ENCODE measurements at places on chromosomes 6 and 20.

- DNase-seq, result no peak
Observed at GRCh38 chr6:155261111-155261900, 2.5 kb upstream of the CLDN20 start.

DNA sequence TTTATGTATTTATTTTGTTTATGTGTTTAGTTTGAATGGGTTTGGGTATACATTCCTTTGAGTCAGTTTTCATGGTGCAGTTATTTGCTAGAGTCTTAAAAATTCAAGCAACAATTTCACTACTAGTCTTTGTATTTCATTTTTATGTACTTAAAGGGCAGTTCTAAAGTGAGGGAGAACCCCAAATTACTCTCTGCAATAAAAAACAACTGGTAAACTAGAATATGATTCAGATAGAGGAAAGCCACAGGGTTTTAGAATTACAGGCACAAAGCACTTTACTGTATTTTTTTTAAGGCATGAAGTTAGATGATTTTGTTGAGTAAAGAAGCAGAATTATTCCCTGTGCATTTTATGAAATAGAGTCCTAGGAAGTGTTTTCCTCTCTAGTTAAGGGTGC lies 183.3 kb downstream of the ARID1B start:
- no peak for DNase-seq

- DNase-seq, result no peak
Observed at GRCh38 chr6:152118678-152119077, 311.2 kb downstream of the ESR1 start.

- DNase-seq, result peak; percentile 96
Observed at GRCh38 chr6:41735427-41736185, at the start of gene TFEB. Gene TFEB (minus strand): TSS chr6:41735608. CDS start chr6:41691213, 44,395 bp downstream.

GRCh38 chr6:142518761-142519160 lies 217.0 kb downstream of the ADGRG6 start:
- DNase-seq, result no peak

- DNase-seq, result no peak
Observed at GRCh38 chr20:52103913-52104545, 87.5 kb downstream of the ZFP64 start.

DNA sequence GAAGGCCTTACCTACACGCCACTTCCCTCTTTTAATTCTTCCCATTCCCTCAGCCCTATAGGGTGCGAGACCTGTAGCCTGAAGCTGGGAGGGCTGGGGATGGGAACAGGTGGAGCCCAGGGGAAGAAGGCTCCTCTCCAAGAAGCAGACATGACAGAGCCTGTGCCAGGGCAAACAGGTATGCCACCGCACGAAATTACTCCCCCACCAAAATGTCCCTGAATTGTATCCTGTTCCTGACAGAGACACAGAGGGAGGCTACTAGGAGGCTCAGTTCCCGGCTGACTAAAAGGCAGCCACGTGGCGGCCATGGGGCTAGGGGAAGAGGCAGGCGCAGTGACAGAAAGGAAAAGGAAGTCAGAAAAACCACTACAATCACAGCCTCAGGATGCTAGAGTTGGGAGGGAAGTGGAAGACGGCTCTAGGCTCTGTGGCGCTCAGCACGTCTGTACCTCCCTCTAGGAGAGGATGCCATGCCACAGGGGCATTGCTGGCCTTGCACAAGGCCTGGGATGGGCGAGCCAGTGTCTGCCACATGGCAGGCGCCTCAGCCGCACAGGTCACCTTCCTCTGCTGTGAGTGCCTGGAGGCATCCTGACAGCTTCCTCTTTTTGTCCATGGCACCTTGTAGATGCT lies 27.7 kb downstream of the TFEB start:
- DNase-seq, result peak; percentile 70

- no peak for DNase-seq
Observed at GRCh38 chr6:3252369-3252768, 6.4 kb upstream of the PSMG4 start.

DNA sequence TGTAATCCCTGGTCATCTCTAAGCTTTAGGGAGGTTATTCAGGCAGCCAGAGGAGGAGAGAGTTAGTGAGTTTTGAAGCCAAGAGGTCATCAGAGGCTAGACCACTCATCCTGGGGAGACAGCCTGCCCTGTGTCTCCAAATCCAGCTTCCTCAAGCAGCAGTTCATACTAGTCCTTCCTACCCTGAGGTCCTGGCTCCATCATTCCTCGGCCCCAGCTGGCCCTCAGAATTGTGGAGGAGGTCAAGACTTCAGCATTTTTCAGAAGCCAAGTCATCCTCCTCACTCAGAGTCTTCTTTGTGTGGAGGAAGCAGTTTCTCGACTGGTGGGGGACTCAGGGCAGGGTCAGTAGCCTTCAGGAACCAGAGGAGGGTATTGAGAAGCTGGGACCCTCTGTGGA lies 12.4 kb upstream of the KIAA1755 start:
- no peak for DNase-seq

GRCh38 chr6:31581434-31582229 lies 592 bp downstream of the LTB start:
- peak; percentile 36 for DNase-seq

DNA sequence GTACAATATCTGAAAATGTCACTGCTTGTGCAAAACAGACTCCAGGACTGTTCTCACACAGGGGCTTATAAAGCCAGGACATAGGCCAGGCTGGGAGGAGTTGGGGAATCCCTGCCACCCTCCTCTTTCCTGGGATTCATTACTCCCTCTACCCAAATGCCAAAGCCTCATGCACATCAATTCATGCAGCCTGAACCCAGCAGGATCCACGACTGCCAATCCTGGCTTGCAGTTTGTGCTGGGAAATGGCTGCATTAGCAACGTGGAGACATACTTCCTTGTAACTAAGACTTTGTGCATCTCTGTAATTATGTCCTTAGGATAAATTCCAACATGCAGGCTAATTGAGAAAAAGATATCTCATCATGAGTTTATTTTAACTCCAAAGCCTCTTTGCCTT lies 143.8 kb downstream of the SYCP2 start:
- DNase-seq, result no peak

DNA sequence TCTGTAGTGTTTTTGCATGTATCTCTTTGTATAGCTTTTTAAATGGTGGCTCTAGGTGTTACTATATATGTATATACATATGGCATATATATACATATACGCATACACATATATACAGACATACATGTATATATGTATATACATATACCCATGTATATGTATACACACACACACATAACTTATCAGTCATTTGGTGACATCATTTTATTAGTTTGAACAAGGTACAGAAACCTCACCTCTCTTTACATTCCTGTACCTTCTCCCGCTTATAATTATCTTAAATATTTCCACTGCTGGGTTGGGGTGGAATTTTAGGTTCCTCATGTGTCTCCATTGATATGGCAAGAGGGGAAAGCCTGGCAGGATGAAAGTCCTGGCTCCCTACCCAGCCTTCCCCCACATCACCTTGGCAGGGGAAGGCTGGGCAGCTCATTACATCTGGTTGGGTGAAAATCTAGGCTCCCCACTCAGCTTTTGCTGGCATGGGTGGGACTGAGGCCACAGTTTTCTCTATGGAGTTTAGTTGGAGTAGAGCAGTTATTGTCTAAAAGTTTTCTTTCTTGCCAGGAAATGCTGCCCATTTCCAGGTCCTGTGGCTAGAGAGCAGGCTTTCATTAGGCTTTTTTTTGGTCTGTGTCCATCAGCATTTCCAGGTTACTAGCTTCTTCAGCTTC lies 7.6 kb downstream of the GLO1 start:
- DNase-seq, result no peak

DNA sequence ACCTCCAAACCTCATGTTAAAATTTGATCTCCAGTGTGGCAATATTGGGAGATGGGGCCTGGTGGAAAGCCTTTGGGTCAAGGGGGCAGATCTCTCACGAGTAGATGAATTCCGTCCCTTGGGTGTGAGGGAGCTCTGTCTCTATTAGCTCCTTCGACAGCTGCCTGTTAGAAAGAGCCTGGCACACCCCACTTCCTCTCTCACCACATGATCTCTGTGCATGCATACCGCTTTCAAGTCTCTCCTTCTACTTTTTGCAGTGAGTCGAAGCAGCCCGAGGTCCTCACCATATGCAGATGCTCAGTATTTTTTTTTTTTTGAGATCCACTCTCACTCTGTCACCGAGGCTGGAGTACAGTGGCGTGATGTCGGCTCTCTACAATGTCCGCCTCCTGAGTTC lies 176.9 kb downstream of the SYNDIG1 start:
- DNase-seq, result no peak

GRCh38 chr20:52601295-52601971 lies 370.7 kb upstream of the TSHZ2 start:
- DNase-seq, result no peak

All from activated naive CD4-positive, alpha-beta T cell treated with anti-CD3 and anti-CD28 coated beads for 36 hours (primary cell).